ENCODE measurements at places on chromosomes 6 and 20. TPM values are rescaled to one million over a fixed set of nuclear protein-coding genes. Genes with fewer than 3 reads are reported as not detected.

DNA sequence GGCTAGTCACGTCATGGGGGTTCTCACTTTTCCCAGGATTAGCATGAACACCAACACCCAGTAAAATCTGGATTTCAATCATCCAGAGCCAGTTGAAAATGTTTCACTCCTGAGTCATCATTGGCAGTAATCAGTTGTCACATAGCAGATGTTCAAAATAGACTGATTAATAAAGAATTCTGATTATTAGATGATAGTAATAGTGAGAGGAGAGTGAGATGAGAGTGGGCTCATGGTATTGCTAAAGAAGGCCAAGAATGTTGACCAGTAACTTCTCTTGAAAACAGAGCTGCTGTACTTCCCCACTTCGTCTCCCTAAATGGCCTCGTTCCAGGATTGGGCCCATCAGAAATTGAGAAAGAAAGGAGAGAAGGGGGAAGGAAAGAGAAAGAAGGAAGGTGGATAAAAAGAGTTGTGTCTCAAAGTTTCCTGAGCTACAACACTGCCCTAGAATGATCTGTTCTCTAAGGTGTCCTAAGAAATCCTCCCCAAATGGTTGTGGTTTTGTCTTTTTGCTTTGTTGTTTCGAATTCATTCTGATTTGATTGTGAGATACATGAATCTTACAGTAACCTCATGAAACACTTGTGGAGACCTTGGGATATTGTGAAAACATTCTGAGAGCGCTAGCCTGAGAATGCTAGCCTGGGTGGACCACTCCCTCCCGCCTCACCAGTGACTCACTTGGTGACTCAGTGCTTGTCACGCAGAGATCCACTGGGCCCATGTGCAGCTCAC lies 502.2 kb upstream of the JARID2 start:
- DNase-seq = peak; percentile 99

DNA sequence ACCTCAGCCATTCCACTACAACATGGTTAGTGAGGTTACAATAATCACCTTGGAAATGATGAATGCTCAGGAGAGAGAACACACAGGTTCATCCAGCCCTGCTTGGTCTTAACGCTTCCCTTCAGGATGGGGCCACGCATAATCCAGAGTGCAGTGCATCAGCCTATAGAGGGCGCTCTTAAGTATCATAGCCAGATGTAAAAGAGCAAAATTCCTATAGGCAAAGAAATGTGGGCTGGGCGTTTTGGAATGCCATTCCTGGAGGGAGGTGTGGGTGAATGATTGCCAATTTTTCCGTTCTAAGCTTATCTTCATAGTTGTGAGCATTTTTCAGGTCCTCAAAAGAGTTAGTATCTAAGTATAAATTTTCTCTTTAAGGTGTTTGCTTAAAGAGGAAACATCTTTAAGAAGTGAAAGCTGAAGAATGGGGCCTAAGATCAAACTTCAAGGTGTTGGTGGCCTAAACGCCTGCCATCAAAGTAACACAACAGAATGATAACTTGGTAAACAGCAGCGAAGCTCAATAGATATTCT lies 1.8 kb downstream of the RIPOR2 start:
- DNase-seq = no peak

DNA sequence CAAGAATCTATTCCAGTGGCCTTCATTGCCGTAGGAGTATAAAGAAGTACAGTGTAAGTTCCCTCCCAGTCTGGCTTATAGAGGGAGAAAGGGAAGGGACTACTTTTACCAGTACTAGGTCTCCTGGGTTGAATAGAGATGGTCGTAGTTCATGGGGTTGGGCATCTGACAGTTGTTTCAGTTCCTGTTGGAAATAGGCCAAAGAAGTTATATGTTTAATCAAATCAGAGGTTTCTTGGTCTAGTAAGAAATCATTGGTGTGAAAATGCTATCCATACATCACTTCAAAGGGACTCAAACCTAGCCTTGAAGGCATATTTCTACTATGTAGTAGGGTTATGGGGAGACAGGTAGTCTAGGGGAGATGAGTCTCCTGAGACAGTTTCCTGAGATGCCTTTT lies 45.6 kb upstream of the MAN1A1 start:
- no peak for DNase-seq

DNA sequence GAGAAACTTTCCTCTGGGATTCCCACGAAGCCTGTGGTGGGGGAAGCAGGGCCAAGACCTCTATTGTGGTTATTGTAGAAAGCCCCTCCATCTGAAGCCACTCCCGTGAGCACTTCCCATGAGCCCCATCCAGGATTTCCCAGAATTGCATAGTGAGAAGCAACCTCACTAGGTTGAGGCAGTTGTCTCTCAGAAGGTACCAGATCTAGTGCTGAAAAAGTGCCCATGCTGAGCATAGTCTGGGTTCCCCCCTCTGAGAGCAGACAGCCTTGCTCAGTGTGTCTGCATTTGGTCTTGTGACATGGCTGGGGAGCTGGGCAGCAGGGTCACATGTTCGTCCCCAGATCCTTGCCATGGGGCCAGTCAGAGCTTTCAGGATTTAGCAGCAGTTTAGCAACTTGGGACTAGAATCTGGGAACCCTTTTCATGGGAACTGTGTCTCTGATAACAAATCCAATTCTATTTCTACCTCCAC lies 38.6 kb downstream of the SLC9A8 start:
- no peak for DNase-seq

GRCh38 chr6:124869416-124869815 lies 92.8 kb upstream of the RNF217 start:
- no peak for DNase-seq

PXDC1 gene
- total RNA-seq = 52.7 TPM

COL21A1 gene
- total RNA-seq = 2.3 TPM

POPDC3 gene
- total RNA-seq = 6.7 TPM

CLDN20 gene
- total RNA-seq = not detected

RAET1E gene
- total RNA-seq = 1.5 TPM

RAET1L gene
- total RNA-seq = not detected

POU5F1 gene
- under 0.01 TPM for total RNA-seq
